ENCODE measurements at places on chromosomes 7 and 10. TPM values are rescaled to one million over a fixed set of nuclear protein-coding genes. Genes with fewer than 3 reads are reported as not detected.

Gene LOXL4
- total RNA-seq: 26.5 TPM

Gene MUC3A
- total RNA-seq: 6.0 TPM

Gene FGL2
- not detected for total RNA-seq

Gene GCK
- not detected for total RNA-seq

Gene ZNHIT1
- total RNA-seq: 61.3 TPM

Gene TFEC
- total RNA-seq: 0.17 TPM

Gene ADAMTS14
- 0.50 TPM for total RNA-seq

Gene CHST15
- total RNA-seq: 61.0 TPM

Gene FKBP6
- total RNA-seq: not detected

Gene ETV1
- 5.4 TPM for total RNA-seq

Gene SCIN
- not detected for total RNA-seq

Gene FRAT1
- 1.5 TPM for total RNA-seq

Gene BUD31
- 140 TPM for total RNA-seq

Gene GBX1
- not detected for total RNA-seq

Gene EBLN1
- total RNA-seq: not detected

Gene CFAP58
- total RNA-seq: 1.6 TPM

Gene TBX20
- total RNA-seq: not detected

Gene SAP25
- 2.0 TPM for total RNA-seq

Gene LRIT1
- not detected for total RNA-seq

All from mammary epithelial cell (primary cell).